Naive B cell (primary cell): ENCODE measurements at places on chromosomes 12 and 14. TPM values are rescaled to one million over a fixed set of nuclear protein-coding genes. Genes with fewer than 3 reads are reported as not detected.

GRCh38 chr12:51318846-51319599 is 5.0 kb downstream of the BIN2 start:
- peak overlapping the region; percentile 93 for H3K4me3 ChIP-seq
- peak overlapping the region; percentile 95 for H3K27ac ChIP-seq
- H3K36me3 ChIP-seq = peaks cover 12% of the 10 kb centered on the region
- no peaks in the 10 kb centered on the region for H3K27me3 ChIP-seq

DNA sequence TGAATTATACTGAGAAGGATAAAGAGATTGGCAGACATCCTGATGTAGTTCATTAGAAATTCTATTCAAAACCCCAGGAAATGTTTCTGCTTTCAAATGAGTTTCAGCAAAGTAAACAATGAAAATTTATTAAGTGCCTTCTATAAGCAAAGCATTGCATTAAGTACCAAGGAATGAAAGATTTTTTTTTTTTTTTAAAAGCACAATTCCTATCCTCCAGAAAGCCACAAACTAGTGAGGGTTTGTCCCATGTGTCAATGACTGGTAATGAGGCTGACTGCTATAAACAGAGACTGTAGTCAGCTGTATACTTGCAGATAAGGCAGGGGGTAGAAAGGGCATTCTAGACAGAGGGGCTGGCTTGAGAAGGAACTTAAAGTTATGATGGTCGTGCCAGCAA is 6.7 kb downstream of the ANO4 start:
- no peaks in the 10 kb centered on the region for H3K4me1 ChIP-seq
- no peaks in the 10 kb centered on the region for H3K27me3 ChIP-seq
- no peak overlapping the region for H3K4me3 ChIP-seq
- no peak for DNase-seq
- H3K36me3 ChIP-seq = no peaks in the 10 kb centered on the region
- H3K27ac ChIP-seq = no peak overlapping the region

DNA sequence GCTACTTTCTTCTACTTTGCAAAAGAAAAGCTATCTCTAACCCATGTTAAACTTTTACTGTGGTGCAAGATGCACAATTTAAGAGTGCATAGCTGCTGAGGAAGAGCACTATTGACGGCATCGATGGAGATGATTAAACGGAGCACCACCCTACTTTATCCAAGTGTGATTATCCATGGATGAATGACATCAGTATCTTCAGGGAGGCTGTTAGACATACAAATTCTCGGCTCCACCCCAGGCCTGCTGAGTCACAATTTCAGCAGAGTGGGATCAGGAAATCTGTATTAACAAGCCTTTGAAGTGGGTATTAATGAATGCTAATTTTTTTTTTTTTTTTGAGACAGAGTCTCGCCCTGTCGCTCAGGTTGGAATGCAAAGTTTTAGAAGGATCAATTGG is 16.2 kb downstream of the SLC2A14 start:
- DNase-seq = no peak
- no peaks in the 10 kb centered on the region for H3K36me3 ChIP-seq
- H3K27me3 ChIP-seq = peaks cover 18% of the 10 kb centered on the region
- H3K4me3 ChIP-seq = no peak overlapping the region
- no peak overlapping the region for H3K27ac ChIP-seq
- H3K4me1 ChIP-seq = peaks cover 9% of the 10 kb centered on the region

- H3K27ac ChIP-seq = no peak overlapping the region
- H3K4me1 ChIP-seq = no peaks in the 10 kb centered on the region
- no peak for DNase-seq
- no peaks in the 10 kb centered on the region for H3K36me3 ChIP-seq
- H3K27me3 ChIP-seq = no peaks in the 10 kb centered on the region
Observed at GRCh38 chr12:68290126-68290525, 36.7 kb upstream of the IL22 start.

Gene AREL1
- 8.1 TPM for polyA plus RNA-seq

GRCh38 chr12:124856132-124856841 is 7.4 kb downstream of the SCARB1 start:
- no peaks in the 10 kb centered on the region for H3K27me3 ChIP-seq
- H3K27ac ChIP-seq = no peak overlapping the region
- H3K36me3 ChIP-seq = no peaks in the 10 kb centered on the region

Gene AGAP2
- 2.1 TPM for polyA plus RNA-seq

DNA sequence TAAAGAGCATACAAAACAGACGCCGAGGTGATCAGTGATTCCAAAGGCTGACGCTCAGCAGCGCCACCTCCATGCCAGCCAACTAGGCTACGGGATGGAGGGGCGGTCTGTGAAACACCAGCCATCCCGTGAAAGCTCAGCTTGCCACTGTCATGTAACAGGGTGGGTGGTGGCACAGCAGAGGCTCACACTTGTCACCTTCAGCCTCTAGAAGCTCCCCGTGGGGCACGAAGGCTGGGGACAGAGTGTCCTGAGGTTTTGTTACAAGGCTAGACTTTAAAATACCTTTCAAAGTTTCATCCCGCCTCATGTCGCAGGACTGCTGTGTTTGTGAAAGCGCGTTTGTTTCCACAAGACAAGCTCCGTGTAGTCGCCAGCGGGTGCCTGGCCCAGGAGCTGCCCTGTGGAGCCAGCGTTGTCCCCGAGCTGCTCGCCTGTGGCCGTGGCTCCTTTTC is 20.7 kb downstream of the XRCC3 start:
- H3K27me3 ChIP-seq = no peaks in the 10 kb centered on the region
- DNase-seq = no peak
- H3K4me3 ChIP-seq = no peak overlapping the region
- peaks cover 59% of the 10 kb centered on the region for H3K4me1 ChIP-seq

Gene COPS7A
- polyA plus RNA-seq = 32.3 TPM

- no peak overlapping the region for H3K4me3 ChIP-seq
- no peaks in the 10 kb centered on the region for H3K36me3 ChIP-seq
- no peaks in the 10 kb centered on the region for H3K4me1 ChIP-seq
- H3K27me3 ChIP-seq = no peaks in the 10 kb centered on the region
Observed at GRCh38 chr12:115222220-115222619, 538.2 kb upstream of the TBX3 start.

Gene KRT1
- polyA plus RNA-seq = not detected

Gene PUS1
- 9.7 TPM for polyA plus RNA-seq

- no peak for DNase-seq
- H3K27me3 ChIP-seq = no peaks in the 10 kb centered on the region
- no peak overlapping the region for H3K27ac ChIP-seq
- peaks cover 49% of the 10 kb centered on the region for H3K4me1 ChIP-seq
- no peak overlapping the region for H3K4me3 ChIP-seq
Observed at GRCh38 chr14:68824517-68825347, 31.9 kb upstream of the ZFP36L1 start.

GRCh38 chr14:23071921-23072539 is 14.7 kb upstream of the CDH24 start:
- H3K36me3 ChIP-seq = peaks cover 13% of the 10 kb centered on the region
- H3K4me3 ChIP-seq = peak overlapping the region; percentile 82
- no peaks in the 10 kb centered on the region for H3K27me3 ChIP-seq

Gene DTD2
- polyA plus RNA-seq = 12.5 TPM

GRCh38 chr12:115380546-115381120 is 696.7 kb upstream of the TBX3 start:
- no peak overlapping the region for H3K4me3 ChIP-seq
- H3K4me1 ChIP-seq = peaks cover 6% of the 10 kb centered on the region
- no peaks in the 10 kb centered on the region for H3K36me3 ChIP-seq
- no peak for DNase-seq
- H3K27ac ChIP-seq = no peak overlapping the region

DNA sequence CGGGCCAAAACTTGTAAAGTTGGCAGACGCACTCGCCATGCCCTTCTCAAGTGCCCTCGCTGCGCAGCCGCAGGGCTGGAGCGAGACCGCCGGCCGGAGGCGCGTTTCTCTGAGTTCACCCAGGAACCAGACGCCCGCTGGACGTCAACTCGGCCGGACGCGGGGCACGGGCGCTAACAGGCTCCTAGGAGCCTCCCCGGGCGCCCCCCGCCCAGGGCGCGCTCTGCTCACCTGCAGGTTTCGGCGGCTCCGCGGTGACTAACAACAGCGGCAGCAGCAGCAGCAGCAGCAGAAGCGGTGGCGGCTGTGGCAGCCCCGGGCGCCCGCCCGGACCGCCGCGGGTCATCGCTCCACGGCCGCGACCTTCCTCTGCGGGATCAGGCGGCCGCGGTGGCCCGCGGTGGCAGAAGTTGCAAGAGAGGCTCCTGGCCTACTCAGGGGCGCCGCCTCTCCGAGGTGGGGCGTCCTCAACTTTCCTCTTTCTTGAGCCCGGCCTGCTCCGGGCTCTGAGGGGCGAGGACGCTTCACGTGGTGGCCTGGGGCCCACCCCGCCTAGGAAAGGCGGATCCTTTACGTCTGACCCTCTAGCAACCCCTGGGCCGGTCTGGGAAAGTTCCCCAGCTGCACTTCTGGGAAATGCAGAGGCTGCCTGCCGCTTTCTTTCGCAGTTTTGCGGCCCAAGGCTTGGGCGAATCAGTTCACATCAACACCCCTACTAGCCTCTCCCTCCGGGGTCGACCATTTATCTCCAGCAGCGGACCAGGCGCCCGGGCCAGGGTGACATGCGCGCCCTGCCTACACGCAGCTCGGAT is at the start of gene PLBD1:
Gene PLBD1 (minus strand): TSS at position 533 of the 812 bp plus-strand sequence. CDS start 187 bp downstream, at position 346.
- peaks cover 34% of the 10 kb centered on the region for H3K27me3 ChIP-seq
- H3K4me1 ChIP-seq = peaks cover 2% of the 10 kb centered on the region
- H3K36me3 ChIP-seq = no peaks in the 10 kb centered on the region
- no peak within 1 kb of the TSS for H3K27ac ChIP-seq
- DNase-seq = no peak

Gene DRAM1
- polyA plus RNA-seq = 7.4 TPM

Gene SLC5A8
- not detected for polyA plus RNA-seq

Gene SLC25A21
- not detected for polyA plus RNA-seq

DNA sequence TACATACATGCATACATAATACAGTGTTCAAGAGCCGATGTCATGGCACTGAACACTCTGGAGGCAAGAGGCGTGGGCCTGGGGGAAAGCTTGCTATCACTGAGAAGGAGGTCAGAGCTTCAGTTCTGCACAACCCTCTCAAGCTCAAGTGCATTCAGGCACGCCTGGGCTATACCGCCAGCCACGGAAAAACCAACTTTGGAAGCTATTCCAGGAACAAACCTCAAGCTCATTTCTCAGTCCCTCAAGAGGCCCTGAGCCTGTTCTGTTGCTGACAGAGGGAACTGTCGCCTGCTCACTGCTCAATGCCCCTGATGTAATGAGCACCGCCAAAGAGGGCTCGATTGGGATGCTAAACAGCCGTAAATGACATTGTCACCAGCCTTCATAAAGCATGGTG is 9.2 kb downstream of the NOS1 start:
- H3K27ac ChIP-seq = no peak overlapping the region
- H3K27me3 ChIP-seq = peaks cover 5% of the 10 kb centered on the region
- H3K4me3 ChIP-seq = no peak overlapping the region
- no peak for DNase-seq
- no peaks in the 10 kb centered on the region for H3K4me1 ChIP-seq
- no peaks in the 10 kb centered on the region for H3K36me3 ChIP-seq
